ENCODE measurements at places on chromosomes 13 and 19. TPM values are rescaled to one million over a fixed set of nuclear protein-coding genes. Genes with fewer than 3 reads are reported as not detected.

DNA sequence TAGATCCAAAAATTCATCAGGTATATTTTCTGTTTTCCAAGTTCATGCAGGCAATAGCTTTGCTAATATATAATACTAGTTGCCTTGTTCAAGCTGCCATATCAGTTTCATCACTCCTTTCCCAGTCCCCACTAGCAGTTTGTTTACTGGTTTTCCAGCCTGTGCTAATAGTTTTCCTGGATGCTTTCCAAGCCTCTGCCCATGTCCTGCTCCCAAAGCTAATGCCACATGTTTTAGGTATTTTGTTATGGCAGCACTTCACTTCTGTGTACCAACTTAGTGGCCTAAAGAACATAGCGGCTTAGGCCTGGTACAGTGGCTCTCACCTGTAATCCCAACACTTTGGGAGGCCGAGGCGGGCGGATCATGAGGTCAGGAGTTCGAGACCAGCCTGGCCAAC, 28.1 kb upstream of the ZNF527 start:
- H3K27ac ChIP-seq: no peak overlapping the region
- DNase-seq: no peak

DNA sequence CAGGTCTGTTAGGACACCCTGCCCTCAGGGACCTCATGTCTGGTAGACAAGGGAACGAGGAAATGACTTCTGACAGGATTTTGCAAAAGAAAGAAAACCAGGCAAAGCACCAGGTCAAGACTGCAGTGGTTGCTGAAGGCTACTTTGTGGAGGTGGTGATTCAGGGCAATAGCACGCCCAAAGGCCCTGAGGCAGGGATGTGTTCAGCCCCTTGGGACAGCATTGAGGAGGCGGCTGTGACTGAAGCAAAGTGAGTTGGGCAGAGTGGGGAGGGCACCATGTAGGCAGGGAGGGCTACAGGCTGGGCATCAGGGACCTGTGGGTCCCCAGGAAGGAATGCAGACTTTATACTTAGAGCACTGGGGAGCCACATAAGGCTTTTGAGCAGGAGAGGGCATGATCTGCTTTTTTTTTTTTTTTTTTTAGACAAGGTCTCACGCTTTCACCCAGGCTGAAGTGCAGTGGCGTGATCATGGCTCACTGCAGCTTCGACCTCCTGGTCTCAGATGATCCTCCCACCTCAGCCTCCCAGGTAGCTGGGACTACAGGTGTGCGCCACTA, 10.8 kb upstream of the HOMER3 start:
- no peaks in the 10 kb centered on the region for H3K4me1 ChIP-seq
- H3K27me3 ChIP-seq: no peaks in the 10 kb centered on the region
- no peaks in the 10 kb centered on the region for H3K36me3 ChIP-seq
- DNase-seq: no peak
- H3K4me3 ChIP-seq: no peak overlapping the region

DNA sequence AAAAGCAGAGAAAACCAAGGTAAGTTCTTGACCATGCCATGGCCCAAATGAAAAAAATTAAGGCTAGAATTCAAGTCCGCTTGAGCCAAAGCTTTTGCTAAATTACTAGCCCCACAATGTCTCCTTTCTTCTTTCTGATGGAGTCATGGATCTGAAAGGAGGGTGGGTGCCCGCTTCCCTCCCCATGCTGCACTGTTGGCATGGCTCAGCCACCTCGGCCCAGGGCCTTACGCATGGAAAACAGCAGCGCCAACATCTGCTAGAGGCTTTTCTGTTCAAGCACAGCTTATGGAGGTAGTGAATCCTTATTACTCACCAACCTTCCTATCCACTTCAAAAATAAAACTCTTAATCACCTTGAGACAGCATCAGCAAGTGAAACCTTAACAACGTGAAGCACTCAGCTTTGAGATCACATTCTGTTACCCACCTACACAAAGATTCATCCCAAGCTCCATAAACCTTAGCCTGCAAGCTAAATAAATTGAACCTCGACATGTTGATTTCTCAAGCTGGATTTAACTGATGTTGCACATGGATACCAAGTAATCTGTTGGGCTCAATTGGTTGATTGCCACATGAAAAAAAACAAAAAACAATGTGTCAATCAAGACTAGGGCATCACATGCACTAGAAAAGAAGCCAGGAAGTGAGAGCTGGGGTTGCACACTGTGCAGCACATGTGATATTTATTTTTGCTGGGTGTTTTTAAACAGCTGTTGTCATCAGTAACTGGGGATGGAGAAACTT, 43.4 kb downstream of the TPT1 start:
- peak overlapping the region; percentile 8 for H3K27ac ChIP-seq
- DNase-seq: peak; percentile 35
- no peaks in the 10 kb centered on the region for H3K27me3 ChIP-seq
- no peak overlapping the region for H3K4me3 ChIP-seq
- H3K4me1 ChIP-seq: peaks cover 21% of the 10 kb centered on the region
- no peaks in the 10 kb centered on the region for H3K36me3 ChIP-seq

- DNase-seq: peak; percentile 83
- peaks cover 23% of the 10 kb centered on the region for H3K36me3 ChIP-seq
- H3K4me1 ChIP-seq: peaks cover 5% of the 10 kb centered on the region
- no peaks in the 10 kb centered on the region for H3K27me3 ChIP-seq
Measured at GRCh38 chr19:56393119-56394012, at the start of gene ZNF582. TSS of gene ZNF582 (minus strand) at chr19:56393534. CDS start at chr19:56391752, 1,782 bp downstream.

- H3K27ac ChIP-seq: no peak overlapping the region
- H3K4me3 ChIP-seq: no peak overlapping the region
- H3K27me3 ChIP-seq: no peaks in the 10 kb centered on the region
- no peaks in the 10 kb centered on the region for H3K4me1 ChIP-seq
Measured at GRCh38 chr13:106617561-106617960, 49.6 kb upstream of the ARGLU1 start.

- H3K4me1 ChIP-seq: no peaks in the 10 kb centered on the region
- H3K27me3 ChIP-seq: no peaks in the 10 kb centered on the region
- DNase-seq: no peak
- H3K4me3 ChIP-seq: no peak overlapping the region
- H3K36me3 ChIP-seq: no peaks in the 10 kb centered on the region
- H3K27ac ChIP-seq: no peak overlapping the region
Measured at GRCh38 chr13:69213396-69213795, 894.2 kb upstream of the ATXN8OS start.

DNA sequence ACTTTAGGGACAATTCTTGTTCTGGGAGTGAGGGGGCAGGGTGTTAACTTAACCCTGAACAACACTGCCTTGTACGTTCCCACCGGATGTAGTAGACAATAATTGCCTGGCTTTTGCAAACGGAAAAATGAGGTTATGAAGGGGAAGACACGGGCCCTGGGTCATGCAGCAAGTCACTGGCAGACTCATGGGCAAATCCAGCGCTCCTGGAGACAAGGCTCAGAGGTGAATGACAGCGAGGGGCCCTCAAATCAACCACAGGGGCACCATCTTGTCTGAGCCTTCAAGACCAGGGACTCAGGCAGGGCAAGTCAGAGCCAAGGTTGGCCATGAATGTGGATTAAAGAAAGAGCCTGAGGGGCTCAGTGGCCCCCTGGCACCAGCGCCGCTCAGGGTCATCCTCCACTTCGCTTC, 2.8 kb downstream of the RASA3 start:
- no peaks in the 10 kb centered on the region for H3K27me3 ChIP-seq
- peak overlapping the region; percentile 85 for H3K27ac ChIP-seq
- H3K4me1 ChIP-seq: peaks cover 65% of the 10 kb centered on the region
- no peak for DNase-seq

DNA sequence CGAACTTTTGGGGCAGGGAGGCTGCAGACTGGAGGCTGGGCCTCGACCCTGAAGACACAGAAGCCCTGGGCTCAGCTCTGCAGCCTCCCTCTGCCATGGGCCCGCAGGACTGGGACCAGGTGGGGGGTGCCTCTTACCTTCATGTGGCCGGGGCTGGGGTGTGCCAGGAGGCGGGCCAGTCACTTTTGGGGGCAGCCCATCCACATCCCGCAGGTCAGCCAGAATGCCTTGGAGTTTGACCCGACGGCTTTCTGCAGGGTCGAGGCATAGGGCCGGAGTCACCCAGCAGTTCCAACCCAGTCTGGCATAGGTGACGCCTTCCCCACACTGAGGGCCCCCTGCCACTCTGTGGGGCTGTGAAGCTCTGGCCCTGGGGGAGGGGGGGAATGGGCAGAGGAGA, 10.8 kb upstream of the PRKD2 start:
- H3K27ac ChIP-seq: no peak overlapping the region
- no peak overlapping the region for H3K4me3 ChIP-seq
- no peaks in the 10 kb centered on the region for H3K4me1 ChIP-seq
- DNase-seq: no peak
- H3K36me3 ChIP-seq: peaks cover 10% of the 10 kb centered on the region

- no peak for DNase-seq
- no peak within 1 kb of the TSS for H3K4me3 ChIP-seq
Measured at GRCh38 chr19:38425810-38426466, at the start of gene RASGRP4. TSS of gene RASGRP4 (minus strand) at chr19:38426219. CDS start at chr19:38426091, 128 bp downstream.

The COMMD6 gene
- 690 TPM for polyA plus RNA-seq

The HPN gene
- not detected for polyA plus RNA-seq

The MIPEP gene
- 20.7 TPM for polyA plus RNA-seq

The TINCR gene
- not detected for polyA plus RNA-seq
